MCF 10A (cell line): ENCODE measurements at places on chromosomes 1 and 21. TPM values are rescaled to one million over a fixed set of nuclear protein-coding genes. Genes with fewer than 3 reads are reported as not detected.

SPRR2F gene
- total RNA-seq = not detected in 2 replicates

TMEM63A gene
- total RNA-seq = 52.1 and 71.2 TPM in 2 replicates

DNA sequence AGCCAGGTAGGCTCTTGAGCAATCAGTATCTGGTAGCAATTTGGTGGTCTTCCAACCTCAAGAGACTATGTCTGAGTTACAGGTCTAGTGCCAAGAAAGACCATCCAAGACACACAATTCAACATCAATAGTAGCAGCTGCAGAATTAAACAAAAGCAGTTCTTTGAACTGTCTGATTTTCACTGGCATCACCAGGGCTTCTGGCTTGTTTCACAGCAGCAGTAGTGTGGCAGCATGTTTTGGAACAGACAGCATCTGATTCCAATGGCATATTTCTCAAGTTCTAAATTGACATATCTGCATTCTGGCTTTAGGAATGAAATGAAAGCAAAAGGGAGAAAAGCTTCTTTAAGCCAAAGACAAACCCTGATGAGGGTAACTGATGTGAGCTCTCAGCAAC lies 334.7 kb upstream of the PRMT6 start:
- DNase-seq = no peak
- H3K27me3 ChIP-seq = no peaks in the 10 kb centered on the region
- H3K4me1 ChIP-seq = no peaks in the 10 kb centered on the region
- H3K36me3 ChIP-seq = no peaks in the 10 kb centered on the region
- H3K27ac ChIP-seq = no peak overlapping the region

DNA sequence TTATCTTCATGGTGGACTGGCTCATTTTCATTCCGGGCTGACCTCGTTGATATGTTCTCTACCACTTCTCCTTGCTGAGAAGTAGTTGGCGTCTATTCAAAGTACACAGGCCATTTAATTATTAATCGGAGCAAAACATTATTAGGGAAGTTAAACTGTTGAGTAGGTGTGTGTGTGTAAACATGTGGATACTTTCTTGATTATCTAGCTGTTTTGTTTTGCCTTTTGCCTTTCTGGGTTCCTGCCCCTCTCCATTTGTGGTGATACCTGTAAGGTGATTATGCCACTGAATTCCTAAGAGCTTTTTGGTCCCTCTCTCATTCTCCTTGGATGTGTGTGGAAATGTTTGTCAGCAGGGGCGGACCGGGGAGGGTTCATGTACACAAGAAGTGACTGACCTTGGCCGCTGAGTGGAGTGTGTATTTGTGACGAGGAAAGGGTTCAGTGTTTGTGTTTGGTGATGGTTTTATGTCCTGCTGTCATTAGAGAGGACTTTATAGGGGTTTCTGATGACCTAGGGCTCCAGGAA lies 56.6 kb upstream of the PPP2R5A start:
- no peak for DNase-seq
- no peak overlapping the region for H3K27ac ChIP-seq
- peaks cover 12% of the 10 kb centered on the region for H3K27me3 ChIP-seq
- H3K4me1 ChIP-seq = peaks cover 13% of the 10 kb centered on the region
- H3K36me3 ChIP-seq = no peaks in the 10 kb centered on the region

DNA sequence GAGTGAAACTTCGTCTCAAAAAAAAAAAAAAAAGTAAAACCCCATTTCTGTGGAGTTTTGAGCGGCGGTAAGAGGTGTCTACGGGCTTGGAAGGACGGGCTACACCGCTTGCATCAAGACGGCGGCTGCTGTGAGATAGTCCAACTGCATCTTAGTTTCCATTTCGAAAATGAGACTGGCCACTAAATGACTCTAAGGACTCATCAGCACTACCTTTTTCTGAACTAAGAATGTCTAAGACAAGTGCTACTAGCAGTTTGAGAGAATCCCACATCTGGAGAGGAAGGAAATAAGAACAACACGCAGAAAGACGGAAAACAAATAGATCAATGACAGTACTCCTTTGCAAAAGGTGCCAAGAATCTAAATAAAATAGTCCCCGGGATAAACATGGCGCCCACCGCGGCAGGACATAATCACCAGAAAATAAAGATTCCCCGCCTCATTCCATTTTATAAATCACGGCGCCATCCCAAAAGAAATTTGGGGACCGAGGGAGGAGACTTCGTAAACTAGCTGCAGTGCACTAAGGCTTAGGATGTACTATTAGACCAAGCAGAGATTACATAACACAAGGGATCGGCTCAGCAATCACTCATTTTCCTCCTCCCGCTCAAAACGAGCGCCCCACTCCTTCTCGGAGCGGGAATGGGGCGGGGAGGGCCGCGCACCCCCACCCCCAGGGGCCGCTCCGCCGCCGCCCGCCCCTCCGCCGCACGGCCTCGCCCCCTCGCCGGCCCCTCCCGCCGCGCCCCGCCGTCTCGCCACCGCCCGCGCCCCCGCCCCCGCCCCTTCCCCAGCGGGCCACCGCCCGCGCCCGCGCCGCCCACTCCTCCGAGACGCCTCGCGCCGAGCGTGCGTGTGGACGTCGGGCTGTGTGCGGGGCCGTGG lies 1.1 kb downstream of the POGZ start:
- DNase-seq = peak; percentile 88
- H3K27ac ChIP-seq = peak overlapping the region; percentile 70
- peaks cover 6% of the 10 kb centered on the region for H3K4me1 ChIP-seq
- no peaks in the 10 kb centered on the region for H3K27me3 ChIP-seq

COL16A1 gene
- total RNA-seq = 42.1 and 49.1 TPM in 2 replicates

GRCh38 chr21:45592208-45592619 lies 50.0 kb upstream of the SLC19A1 start:
- H3K4me1 ChIP-seq = no peaks in the 10 kb centered on the region
- peaks cover 36% of the 10 kb centered on the region for H3K27me3 ChIP-seq
- no peaks in the 10 kb centered on the region for H3K36me3 ChIP-seq
- no peak overlapping the region for H3K27ac ChIP-seq
- DNase-seq = no peak
- no peak overlapping the region for H3K4me3 ChIP-seq
